NCI-H1694 treated with DMSO at 0.1 percent for 48 hours (cell line): ENCODE measurements at places on chromosomes 7 and 10.

GRCh38 chr10:131959841-131960240 is 21.9 kb downstream of the BNIP3 start:
- DNase-seq = no peak

GRCh38 chr10:92696606-92697383 is 7.0 kb downstream of the HHEX start:
- DNase-seq = no peak

- DNase-seq = no peak
These were observed 472.6 kb downstream of the PLXNA4 start for GRCh38 chr7:132103718-132104117.

- DNase-seq = no peak
These were observed 361 bp upstream of the PLXDC2 start for GRCh38 chr10:19815731-19816410.

- no peak for DNase-seq
These were observed 94.9 kb downstream of the PRLHR start for GRCh38 chr10:118500477-118501104.

DNA sequence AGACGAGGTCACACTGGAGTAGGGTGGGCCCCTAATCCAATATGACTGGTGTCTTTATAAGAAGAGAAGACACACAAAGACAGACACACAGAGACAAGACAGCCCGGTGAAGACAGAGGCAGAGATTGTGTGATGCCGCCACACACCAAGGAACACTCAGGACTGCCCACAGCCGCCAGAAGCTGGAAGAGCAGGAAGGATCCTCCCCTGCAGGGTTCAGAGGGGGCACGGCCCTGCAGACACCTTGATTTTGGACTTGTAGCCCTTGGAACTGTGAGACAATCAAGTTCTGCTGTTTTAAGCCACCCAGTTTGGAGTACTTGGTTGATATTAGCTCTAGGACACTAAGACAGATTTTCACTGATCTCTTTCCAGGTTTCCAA is 72.1 kb upstream of the NANOS1 start:
- no peak for DNase-seq

DNA sequence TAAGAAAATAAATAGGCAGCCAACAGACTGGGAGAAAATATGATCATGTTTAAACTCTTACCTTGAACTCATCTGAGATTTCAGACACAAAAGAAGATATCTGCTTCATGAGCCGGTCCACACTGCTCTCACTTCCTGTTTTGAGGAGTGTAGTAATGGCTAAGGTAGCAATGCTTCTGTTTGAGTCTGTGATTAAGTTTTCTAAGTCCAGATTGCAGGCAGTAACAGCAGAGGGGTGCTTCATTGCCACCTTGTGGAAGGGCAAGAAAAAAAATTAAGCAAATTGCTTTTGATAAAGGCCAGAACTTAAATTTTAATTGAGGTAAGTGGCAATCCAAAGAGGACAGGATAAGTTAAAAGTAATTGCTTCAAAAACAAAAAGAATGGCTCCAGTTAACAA is 69.1 kb downstream of the MEST start:
- DNase-seq = peak; percentile 35

DNA sequence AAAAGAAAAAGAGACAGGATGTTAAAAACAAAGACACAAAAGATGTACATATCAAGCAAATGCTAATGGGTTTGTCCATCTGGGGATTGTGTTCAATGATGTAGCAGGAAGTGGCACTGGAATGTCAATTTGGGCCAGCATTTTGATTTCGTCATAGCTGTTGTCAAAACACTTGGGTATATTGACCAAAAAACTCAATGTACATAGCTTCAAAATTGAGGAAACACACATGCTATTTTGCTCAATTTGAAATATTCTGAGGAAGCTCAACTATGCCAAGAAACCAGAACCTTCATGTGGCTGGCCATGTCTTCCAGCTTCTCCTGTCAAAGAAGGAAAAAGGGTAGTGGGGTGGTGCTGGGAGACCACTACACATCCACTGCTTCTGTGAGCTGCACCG is 212.7 kb upstream of the GHITM start:
- no peak for DNase-seq

- DNase-seq = no peak
These were observed 3.8 kb upstream of the TECTB start for GRCh38 chr10:112279433-112279832.

DNA sequence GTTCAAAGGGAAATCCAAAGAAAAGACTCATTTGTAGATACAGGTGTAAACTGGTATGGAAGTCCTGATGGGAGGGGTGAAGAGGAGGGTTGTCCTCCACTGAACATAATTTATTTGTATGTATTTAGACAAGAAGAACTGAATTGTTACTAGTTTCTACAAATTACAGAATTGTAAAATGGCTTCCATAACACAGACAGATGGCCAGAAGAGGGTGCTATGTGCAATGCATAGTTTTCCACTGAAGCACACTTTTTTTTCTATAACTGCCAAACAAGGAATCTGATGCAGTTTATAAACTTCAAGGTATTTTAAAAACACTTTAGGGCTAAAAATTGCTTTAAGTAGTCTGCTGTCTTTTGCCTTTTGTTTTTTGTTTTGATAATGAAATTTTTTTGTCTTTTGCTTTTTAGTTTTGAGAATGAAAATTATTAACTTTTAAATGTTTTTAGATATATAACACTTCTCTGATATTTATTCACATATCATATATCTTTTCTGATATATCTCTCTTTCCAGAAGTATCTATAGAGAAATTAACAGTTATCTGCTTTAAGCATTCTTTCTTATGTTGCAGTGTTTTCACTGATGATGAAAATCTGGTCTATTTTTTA is 58.5 kb downstream of the PHYHIPL start:
- peak; percentile 36 for DNase-seq

GRCh38 chr10:11116361-11116760 is 98.7 kb downstream of the CELF2 start:
- DNase-seq = no peak

GRCh38 chr10:43042503-43043341 is 34.1 kb upstream of the RET start:
- DNase-seq = no peak

- peak; percentile 22 for DNase-seq
These were observed 526 bp downstream of the CH25H start for GRCh38 chr10:89206402-89207180.
